H9 (cell line): ENCODE measurements at places on chromosomes 2 and 18. TPM values are rescaled to one million over a fixed set of nuclear protein-coding genes. Genes with fewer than 3 reads are reported as not detected.

DNA sequence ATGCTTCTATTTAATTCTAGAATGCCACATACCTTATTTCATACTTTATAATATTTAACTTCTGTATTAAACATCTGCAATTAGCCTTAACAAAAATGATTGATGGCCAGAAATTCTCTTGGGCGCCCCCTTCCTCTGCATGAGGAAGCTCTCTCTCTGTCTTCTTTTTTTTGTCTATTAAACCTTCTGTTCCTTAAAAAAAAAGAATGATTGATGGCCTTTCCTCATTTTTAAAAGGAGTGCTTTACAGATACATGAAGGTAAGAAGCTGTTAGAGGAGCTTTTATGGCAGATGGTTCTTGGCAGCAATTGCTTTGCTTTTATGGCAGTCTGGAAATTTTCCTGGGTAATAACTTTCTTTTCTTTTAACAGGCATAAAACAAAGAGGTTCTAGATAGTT is 526.9 kb downstream of the SLC4A3 start:
- H3K27ac ChIP-seq = no peak overlapping the region
- H3K36me3 ChIP-seq = no peaks in the 10 kb centered on the region
- H3K4me3 ChIP-seq = no peak overlapping the region
- no peaks in the 10 kb centered on the region for H3K27me3 ChIP-seq

GRCh38 chr18:77344786-77345500 is 95.3 kb downstream of the GALR1 start:
- DNase-seq = no peak
- no peaks in the 10 kb centered on the region; the same call in 1 of the 3 replicates for H3K36me3 ChIP-seq
- H3K27ac ChIP-seq = no peak overlapping the region
- no peaks in the 10 kb centered on the region; the same call in 1 of the 2 replicates for H3K4me1 ChIP-seq
- no peak overlapping the region for H3K4me3 ChIP-seq

- no peak overlapping the region for H3K27ac ChIP-seq
- no peak overlapping the region for H3K4me3 ChIP-seq
- no peaks in the 10 kb centered on the region for H3K4me1 ChIP-seq
- no peaks in the 10 kb centered on the region for H3K36me3 ChIP-seq
Observed at GRCh38 chr2:12270876-12271588, 445.7 kb upstream of the TRIB2 start.

- no peaks in the 10 kb centered on the region; the same call in 2 of the 3 replicates for H3K36me3 ChIP-seq
- no peak overlapping the region for H3K4me3 ChIP-seq
- H3K4me1 ChIP-seq = no peaks in the 10 kb centered on the region
- peak; percentile 69 for DNase-seq
- no peaks in the 10 kb centered on the region for H3K27me3 ChIP-seq
Observed at GRCh38 chr2:24421668-24422067, 61.3 kb upstream of the ITSN2 start.

DNA sequence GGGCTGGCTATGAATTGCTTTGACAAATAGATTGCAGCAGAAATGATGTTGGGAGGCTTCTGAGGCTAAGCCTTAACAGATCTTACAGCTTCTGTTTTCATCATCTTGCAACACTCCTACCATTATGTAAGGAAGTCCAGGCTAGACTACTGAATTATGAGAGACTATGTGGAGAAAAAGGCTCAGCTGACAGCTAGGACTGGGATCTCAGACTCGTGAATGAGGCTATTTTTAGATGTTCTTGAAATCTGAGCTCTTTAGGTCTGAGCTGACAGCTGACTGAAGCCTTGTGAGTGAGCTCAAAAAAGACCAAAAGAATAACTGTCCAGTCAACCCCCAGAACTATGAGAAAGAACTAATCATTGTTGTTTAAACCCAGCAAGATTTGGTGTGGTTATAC is 70.3 kb downstream of the VWC2L start:
- H3K4me3 ChIP-seq = no peak overlapping the region
- DNase-seq = no peak
- no peaks in the 10 kb centered on the region for H3K27me3 ChIP-seq
- no peak overlapping the region for H3K27ac ChIP-seq
- H3K4me1 ChIP-seq = no peaks in the 10 kb centered on the region

DNA sequence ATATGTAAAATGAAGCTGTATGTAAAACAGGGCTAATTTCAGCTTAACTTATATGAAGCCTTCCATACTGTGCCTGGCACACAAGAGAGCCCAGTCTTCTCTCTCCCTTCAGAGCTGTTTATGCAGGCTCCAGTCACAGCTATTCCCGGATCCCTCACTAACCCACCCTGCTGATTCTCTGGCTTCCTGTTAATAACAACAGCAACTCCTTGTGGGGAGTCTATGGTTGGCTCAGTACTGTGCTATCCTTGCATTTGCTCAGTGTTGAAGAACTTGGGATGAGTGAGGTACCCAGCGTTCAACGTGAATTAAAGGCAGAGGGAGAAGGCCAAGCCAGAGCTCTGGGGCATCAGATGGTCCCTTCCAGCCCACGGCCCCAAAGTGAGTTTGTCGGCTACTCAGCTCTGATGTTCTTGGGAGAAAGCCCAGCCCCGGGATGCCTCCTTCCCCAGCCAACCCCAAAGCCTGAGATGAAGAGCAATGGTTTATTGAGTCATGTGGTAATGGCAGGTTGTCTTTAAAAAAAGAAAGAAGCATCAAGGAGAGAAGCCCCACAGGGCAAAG is 43.2 kb downstream of the PSD4 start:
- H3K36me3 ChIP-seq = no peaks in the 10 kb centered on the region
- H3K4me1 ChIP-seq = no peaks in the 10 kb centered on the region
- no peak overlapping the region for H3K27ac ChIP-seq
- H3K4me3 ChIP-seq = no peak overlapping the region
- no peak for DNase-seq

DNA sequence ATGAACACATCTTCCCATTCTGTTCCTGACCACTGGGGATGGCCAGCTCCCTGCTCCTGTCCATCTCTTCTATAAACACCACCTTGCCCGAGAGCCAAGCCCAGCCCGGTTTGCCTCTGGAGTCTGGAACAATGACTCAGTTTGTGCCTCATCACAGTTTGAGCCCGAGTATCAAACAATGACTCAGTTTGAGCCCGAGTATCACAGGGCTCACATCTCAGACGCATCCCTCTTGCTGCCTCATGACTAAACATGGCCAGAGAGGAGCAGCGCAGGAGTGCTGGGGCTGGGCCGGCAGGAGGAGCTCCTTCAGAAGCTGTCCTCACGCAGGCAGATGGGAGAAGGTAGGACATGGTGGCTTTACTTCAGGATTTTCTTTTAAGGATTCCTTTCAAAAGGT is 68.7 kb downstream of the PXDN start:
- no peak for DNase-seq
- H3K36me3 ChIP-seq = peaks cover 20% of the 10 kb centered on the region; the same call in 2 of the 3 replicates
- H3K27ac ChIP-seq = no peak overlapping the region
- no peaks in the 10 kb centered on the region for H3K27me3 ChIP-seq

GRCh38 chr18:2310886-2311285 is 260.4 kb downstream of the METTL4 start:
- no peaks in the 10 kb centered on the region for H3K27me3 ChIP-seq
- no peak for DNase-seq
- no peaks in the 10 kb centered on the region for H3K4me1 ChIP-seq
- H3K4me3 ChIP-seq = no peak overlapping the region
- no peak overlapping the region for H3K27ac ChIP-seq
- no peaks in the 10 kb centered on the region for H3K36me3 ChIP-seq

- no peaks in the 10 kb centered on the region for H3K36me3 ChIP-seq
- no peaks in the 10 kb centered on the region for H3K4me1 ChIP-seq
- H3K4me3 ChIP-seq = no peak overlapping the region
- no peak for DNase-seq
- H3K27ac ChIP-seq = no peak overlapping the region
Observed at GRCh38 chr2:98164256-98164655, 77.3 kb downstream of the VWA3B start.

GRCh38 chr2:118657466-118657865 is 190.0 kb downstream of the EN1 start:
- no peaks in the 10 kb centered on the region for H3K36me3 ChIP-seq
- no peak overlapping the region for H3K4me3 ChIP-seq
- no peak overlapping the region for H3K27ac ChIP-seq

GRCh38 chr2:171247741-171248662 is 87.3 kb upstream of the TLK1 start:
- DNase-seq = no peak
- H3K27ac ChIP-seq = no peak overlapping the region
- no peaks in the 10 kb centered on the region for H3K27me3 ChIP-seq
- no peaks in the 10 kb centered on the region for H3K4me1 ChIP-seq
- peaks cover 31% of the 10 kb centered on the region for H3K36me3 ChIP-seq

- H3K4me3 ChIP-seq = no peak overlapping the region
- H3K27me3 ChIP-seq = no peaks in the 10 kb centered on the region
- peak overlapping the region; percentile 51 for H3K27ac ChIP-seq
- peaks cover 10% of the 10 kb centered on the region; the same call in 1 of the 2 replicates for H3K4me1 ChIP-seq
Observed at GRCh38 chr2:143607231-143608062, 478.2 kb downstream of the ARHGAP15 start.

- no peak overlapping the region for H3K4me3 ChIP-seq
- peak; percentile 6 for DNase-seq
- no peaks in the 10 kb centered on the region for H3K27me3 ChIP-seq
- H3K27ac ChIP-seq = no peak overlapping the region
Observed at GRCh38 chr18:78610179-78610578, 369.4 kb upstream of the SALL3 start.

DNA sequence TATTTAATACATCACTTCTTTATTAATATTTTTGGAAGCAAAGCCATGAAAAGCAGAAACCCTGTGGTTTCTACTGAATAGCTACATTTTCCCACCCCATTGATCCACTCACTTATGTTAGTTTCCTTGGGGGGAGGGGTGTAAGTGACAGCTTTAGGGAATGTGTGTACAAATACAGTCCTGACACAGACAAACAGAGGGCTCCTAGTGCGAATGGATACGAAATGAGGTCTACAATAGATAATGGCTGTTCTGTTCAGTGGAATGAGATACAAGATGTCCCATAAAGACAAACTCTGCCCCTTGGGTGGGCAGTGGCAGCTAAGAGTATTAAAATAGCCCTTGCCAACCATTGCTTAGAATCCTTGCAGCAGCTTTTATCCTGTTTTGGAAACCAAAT is 312.9 kb downstream of the NCKAP5 start:
- DNase-seq = no peak
- no peak overlapping the region for H3K4me3 ChIP-seq
- no peaks in the 10 kb centered on the region for H3K4me1 ChIP-seq
- H3K27me3 ChIP-seq = no peaks in the 10 kb centered on the region
- H3K27ac ChIP-seq = no peak overlapping the region

- H3K36me3 ChIP-seq = peaks cover 25% of the 10 kb centered on the region
- no peak overlapping the region for H3K27ac ChIP-seq
Observed at GRCh38 chr18:21004726-21005125, 106.9 kb downstream of the ROCK1 start.

- H3K36me3 ChIP-seq = peaks cover 36% of the 10 kb centered on the region
- H3K27ac ChIP-seq = no peak overlapping the region
- no peaks in the 10 kb centered on the region for H3K27me3 ChIP-seq
- H3K4me3 ChIP-seq = no peak overlapping the region
- DNase-seq = no peak
Observed at GRCh38 chr2:48345176-48345575, 184.8 kb upstream of the STON1 start.

GRCh38 chr18:57747809-57748680 is 55.1 kb downstream of the ATP8B1 start:
- H3K27me3 ChIP-seq = no peaks in the 10 kb centered on the region
- DNase-seq = no peak
- H3K4me3 ChIP-seq = no peak overlapping the region
- no peak overlapping the region for H3K27ac ChIP-seq
- no peaks in the 10 kb centered on the region for H3K36me3 ChIP-seq

DNA sequence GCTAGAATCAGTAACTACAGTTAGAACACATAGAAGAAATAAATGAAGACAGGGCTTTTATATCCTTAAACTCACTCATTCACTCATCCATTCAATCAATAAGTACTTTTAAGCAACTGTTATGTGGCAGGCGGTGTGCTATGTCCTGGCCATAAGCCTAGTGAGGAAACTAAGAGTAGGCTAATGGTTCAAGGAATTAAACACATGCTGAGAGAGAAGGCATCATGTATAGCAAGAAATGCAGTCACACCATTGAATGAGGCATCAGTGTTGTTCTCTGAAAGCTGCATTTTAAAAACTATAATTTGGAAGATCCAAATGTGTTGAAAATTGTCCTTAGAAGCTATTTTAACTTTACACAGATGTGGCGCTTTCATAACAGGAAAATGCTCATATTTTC is 86.5 kb upstream of the DTNA start:
- H3K4me1 ChIP-seq = no peaks in the 10 kb centered on the region
- no peak overlapping the region for H3K4me3 ChIP-seq
- no peaks in the 10 kb centered on the region for H3K27me3 ChIP-seq
- peaks cover 13% of the 10 kb centered on the region for H3K36me3 ChIP-seq

- no peaks in the 10 kb centered on the region; the same call in 1 of the 2 replicates for H3K4me1 ChIP-seq
- peak; percentile 98 for DNase-seq
Observed at GRCh38 chr2:45009303-45009927, at the start of gene SIX2. Gene SIX2 (minus strand): TSS chr2:45009452. CDS start chr2:45009110, 342 bp downstream.

GRCh38 chr18:5195656-5196055 is 1.4 kb downstream of the AKAIN1 start:
- H3K4me1 ChIP-seq = no peaks in the 10 kb centered on the region
- H3K36me3 ChIP-seq = no peaks in the 10 kb centered on the region
- H3K4me3 ChIP-seq = peak overlapping the region; percentile 70
- peaks cover 27% of the 10 kb centered on the region for H3K27me3 ChIP-seq

GRCh38 chr2:223545830-223546229 is 56.3 kb downstream of the SCG2 start:
- H3K27me3 ChIP-seq = no peaks in the 10 kb centered on the region
- H3K4me3 ChIP-seq = no peak overlapping the region
- no peak for DNase-seq
- no peaks in the 10 kb centered on the region for H3K36me3 ChIP-seq
- H3K27ac ChIP-seq = no peak overlapping the region
- no peaks in the 10 kb centered on the region for H3K4me1 ChIP-seq

The DOCK10 gene
- 0.61 and 0.79 TPM in 2 replicates for total RNA-seq

The C2orf69 gene
- 22.0 and 22.6 TPM in 2 replicates for total RNA-seq

The RNF103 gene
- total RNA-seq = 6.8 and 7.1 TPM in 2 replicates

The ZNF385B gene
- total RNA-seq = 2.1 and 3.0 TPM in 2 replicates
